Activated CD8-positive, alpha-beta memory T cell treated with anti-CD3 and anti-CD28 coated beads for 24 hours (primary cell): ENCODE measurements at places on chromosomes 5 and 9.

DNA sequence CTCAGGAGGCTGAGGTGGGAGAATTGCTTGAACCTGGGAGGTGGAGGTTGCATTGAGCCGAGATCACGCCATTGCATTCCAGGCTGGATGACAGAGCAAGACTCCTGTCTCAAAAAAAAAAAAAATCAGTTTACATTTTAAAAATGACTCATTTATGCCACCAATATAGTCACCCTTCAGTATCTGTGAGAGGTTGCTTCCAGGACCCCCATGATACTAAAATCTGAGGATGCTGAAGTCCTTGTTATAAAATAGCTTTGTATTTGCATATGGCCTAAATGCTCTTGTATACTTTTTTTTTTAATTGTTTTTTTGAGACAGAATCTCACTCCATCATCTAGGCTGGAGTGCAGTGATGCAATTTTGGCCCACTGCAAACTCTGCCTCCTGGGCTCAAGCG is 5.8 kb downstream of the OCLN start:
- no peak for DNase-seq

- DNase-seq = no peak
Measured at GRCh38 chr5:74184649-74185048, 455.9 kb downstream of the ENC1 start.

DNA sequence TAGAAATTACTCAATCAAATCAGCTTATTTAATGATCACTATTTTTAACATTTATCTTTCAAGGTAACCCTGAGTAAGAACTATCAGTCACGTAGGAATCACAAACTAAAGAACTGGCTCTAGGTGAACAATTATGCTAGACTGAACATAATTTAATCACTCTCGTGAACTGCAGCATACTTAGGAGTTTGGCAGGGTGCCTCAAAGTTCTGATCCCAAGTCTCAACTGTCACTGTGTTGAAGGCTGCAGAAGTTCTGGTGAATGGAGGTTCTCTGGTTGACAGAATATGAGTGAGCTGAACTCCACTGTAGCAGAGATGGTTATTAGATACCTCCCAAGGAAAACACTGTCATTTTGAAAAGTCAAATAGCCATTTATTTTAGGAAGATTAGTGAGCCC is 89.1 kb downstream of the KLHL3 start:
- no peak for DNase-seq

DNA sequence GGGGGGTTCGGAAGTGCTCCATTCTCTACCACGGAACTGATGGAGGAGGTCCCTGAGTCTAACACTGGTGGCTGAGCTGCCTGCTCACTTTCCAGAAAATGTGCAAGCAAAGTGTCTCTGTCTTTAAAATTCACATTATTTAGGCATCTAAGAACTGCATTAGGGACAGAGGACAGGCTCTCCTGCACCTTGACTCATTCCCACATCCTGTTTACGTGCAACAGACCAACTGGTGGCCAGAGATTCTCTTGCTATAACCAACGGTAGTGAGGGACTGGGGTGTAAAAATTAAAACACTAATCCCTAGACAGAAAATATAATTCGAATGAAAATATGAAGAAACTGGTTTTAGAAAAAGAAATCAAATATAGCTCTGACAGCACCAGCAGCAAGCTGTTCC is 320.9 kb downstream of the IRX2 start:
- no peak for DNase-seq

DNA sequence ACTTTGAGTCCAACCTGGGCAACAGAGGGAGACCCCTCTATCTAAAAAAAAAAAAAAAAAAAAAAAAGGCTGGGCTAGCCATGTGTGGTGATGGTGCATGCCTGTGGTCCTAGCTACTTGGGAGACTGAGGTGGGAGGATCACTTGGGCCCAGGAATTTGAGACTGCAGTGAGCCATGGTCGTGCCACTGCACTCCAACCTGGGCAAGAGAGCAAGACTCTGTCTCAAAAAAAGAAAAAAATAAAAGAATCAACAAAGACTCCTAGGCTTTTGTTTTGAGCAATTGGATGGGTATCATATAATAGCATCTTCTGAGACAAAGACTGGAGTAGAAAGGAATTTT is 481.7 kb upstream of the PAPPA start:
- DNase-seq = no peak

- DNase-seq = peak; percentile 38
Measured at GRCh38 chr9:90861826-90862740, 60.5 kb downstream of the SYK start.

DNA sequence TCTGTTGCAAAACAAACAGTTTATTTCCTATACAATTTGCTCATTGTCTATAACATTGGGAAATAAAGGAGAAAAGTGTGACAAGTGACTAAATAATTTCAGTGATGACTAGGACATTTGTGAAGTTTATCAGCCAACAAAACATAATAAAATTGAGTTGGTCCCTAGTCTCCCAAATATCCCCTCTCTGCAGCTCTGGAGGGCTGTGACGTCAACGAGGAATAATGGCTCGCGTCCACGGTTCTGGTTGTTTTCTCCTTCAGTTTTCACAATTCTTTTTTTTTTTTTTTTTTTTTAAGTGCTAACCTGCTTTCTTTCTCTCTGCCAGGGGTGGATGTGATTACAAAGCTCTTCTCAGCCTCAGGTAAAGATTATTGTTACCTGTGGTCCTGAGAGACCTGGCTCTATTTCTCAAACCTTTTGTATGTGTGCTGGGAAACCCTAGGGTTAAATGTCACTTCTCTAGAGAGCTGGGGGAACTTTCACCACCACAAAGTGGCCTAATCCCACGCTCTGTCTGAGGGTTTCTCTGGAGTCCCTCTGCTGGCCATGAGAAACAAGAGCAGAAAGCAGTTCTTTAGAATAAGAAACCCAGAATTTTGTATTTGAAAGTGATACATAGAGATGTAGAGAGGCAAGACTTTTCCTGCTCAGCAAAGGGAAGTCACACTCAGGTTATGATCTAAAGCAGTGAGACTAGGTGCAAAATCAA is 36.2 kb upstream of the ANKRD55 start:
- no peak for DNase-seq

- DNase-seq = no peak
Measured at GRCh38 chr5:84397385-84397784, 12.7 kb upstream of the EDIL3 start.

- DNase-seq = no peak
Measured at GRCh38 chr9:102631559-102631958, 363.6 kb upstream of the CYLC2 start.

- DNase-seq = no peak
Measured at GRCh38 chr5:91214571-91214970, 168.5 kb downstream of the ARRDC3 start.

DNA sequence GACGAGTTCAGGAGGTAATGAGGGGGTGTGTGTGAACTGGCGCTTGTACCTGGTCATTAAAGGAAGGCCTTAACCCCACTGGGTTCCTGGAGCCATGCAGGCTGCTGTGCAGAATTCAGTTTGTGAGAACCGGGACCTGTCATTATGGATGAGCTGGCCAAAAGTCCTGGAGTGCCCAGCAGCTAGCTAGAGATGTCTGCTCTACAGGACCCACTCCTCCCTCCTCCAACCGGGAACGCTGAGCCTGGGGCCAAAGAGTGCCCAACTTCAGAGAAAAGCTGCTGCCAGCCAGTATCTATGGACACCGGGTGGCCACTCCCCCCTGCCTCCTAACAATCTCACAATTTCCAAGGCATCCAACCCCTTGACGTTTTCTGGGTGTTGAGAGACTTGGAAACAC is 1.2 kb downstream of the ENTREP1 start:
- DNase-seq = no peak

DNA sequence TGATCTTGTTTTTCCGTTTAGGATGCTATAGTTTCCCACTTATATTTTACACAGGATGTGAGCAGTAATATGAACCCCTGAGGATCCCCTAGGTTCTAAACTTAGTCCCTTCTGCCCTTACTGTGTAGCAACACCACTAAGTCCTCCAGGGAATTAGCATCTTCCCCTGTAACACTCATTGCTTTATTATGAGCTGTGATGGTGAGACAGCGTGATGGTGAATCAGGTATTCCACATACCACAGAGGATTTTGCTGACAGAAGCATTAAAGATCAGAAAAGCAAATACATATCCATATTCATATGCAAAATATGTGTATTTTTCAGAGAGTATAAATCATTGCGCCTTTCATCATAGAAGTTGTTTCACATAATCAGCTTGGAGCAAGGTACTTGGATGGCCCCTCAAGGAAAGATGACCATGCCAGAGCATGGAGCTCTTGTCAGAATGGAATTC is 317.0 kb downstream of the ICE1 start:
- DNase-seq = no peak

DNA sequence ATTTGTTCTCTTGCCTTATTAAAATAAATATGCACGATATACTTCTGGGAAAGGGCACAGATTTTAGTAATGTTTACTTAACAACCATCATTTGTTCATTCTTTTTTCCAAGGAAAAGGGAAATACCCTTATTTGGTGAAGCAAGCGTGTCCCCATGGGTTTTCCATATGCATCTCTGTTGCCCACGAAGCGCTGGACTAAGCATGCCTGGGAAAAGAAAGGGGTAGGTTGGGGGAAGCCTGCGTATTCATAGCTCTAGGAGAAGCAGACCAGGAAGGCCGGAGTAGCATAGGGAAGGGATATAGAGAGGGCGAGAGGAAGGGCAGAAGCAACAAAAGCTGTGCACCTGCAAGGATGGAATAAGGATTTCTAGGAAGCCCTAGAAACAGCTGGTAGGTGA is 61.8 kb upstream of the ACO1 start:
- no peak for DNase-seq

GRCh38 chr5:119322948-119323537 is 32.8 kb upstream of the TNFAIP8 start:
- DNase-seq = no peak

- DNase-seq = no peak
Measured at GRCh38 chr5:1181451-1182359, 19.7 kb upstream of the SLC6A19 start.

DNA sequence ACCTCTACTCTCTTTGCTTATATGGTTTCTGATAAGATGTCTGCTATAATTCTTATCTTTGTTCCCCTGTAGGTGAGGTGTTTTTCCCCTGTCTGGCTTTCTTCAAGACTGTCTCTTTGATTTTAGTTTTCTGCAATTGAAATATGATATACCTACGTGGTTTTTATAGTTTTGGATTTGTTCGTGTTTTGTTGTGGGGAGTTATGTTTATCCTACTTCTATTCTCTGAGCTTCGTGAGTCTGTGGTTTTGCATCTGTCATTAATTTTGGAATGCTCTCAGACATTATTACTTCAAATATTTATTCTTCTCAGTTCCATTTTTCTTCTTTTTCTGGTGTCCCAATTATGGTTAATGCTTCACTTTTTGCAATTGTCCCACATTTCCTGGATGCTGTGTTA is 521.3 kb downstream of the KCTD16 start:
- no peak for DNase-seq

- DNase-seq = no peak
Measured at GRCh38 chr5:87022415-87022814, 245.3 kb upstream of the RASA1 start.

- DNase-seq = no peak
Measured at GRCh38 chr9:99162759-99163364, 57.9 kb downstream of the TGFBR1 start.

DNA sequence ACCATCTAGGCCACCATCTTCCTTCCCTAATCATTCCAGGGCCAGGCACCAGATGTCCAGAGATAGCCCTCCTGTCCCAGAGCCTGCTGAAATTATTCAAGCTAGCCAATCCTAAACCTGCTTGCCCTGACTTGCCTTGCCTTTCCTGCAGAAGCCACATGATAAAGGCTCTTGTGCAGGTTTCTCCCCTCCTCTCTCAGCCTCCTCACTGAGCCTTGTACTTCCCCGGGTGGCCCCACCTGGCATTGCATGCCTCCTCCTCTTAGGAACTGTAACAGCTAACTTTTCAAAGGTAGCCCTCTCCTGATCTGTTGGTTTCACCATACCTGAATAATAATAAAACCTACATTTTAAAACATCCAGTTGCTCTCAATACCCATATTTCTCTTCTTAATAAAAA is 42.6 kb downstream of the DIRAS2 start:
- no peak for DNase-seq

- no peak for DNase-seq
Measured at GRCh38 chr9:114472765-114473446, 32.4 kb downstream of the WHRN start.

- no peak for DNase-seq
Measured at GRCh38 chr5:170480260-170480659, 23.6 kb upstream of the KCNIP1 start.

- no peak for DNase-seq
Measured at GRCh38 chr9:8096091-8096490, 296.5 kb upstream of the DMAC1 start.

- DNase-seq = no peak
Measured at GRCh38 chr5:14148890-14149671, 5.9 kb downstream of the TRIO start.

GRCh38 chr9:16143947-16144890 is 591.4 kb downstream of the CCDC171 start:
- DNase-seq = no peak

DNA sequence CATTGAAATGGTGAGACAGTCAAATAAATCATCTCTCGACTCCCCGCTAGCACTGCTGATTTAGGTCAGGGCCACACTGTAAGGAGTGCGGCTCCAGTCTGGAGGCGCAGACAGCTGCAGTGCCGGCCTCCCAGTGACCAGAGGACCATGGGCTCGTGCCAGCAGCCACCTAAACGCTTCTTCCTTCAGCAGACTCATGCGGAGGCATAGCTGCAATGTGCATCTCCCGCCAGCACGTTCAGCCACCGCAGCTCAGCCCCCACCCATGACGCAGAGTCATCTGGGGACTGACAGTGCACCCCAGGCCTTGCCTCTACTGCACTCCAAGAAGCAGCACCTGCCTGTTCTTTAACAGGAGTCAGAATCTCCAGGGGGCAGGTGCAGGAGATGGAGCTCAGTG is 13.6 kb upstream of the MAPK9 start:
- no peak for DNase-seq

DNA sequence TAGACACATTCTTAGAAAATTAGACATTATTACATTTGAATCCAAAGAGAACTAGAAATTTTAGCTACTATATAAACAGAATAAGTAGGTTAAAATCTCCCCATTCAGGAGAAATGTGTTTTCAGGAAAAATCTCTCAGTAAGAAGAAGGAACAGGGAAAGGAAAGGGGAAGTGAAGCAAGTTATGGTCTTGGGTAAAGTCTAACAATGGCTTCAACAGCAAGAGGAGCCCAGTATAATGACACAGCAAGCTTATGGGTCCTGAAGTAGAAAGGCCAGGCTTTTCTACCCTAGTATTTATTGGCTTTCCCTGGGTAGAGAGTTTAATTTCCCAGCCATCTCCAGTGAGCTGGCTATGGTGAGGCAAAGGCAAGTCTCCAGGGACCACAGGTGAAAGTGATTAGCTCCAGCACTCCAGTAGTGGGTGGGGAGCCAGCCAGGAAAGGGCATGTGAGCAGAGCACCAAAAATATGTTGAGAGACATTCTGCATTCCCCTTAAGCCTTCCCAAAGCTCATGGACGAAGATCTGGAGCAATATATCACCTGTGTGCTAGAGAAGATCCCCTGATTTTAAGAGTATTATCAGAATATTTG is 981.7 kb downstream of the NR2F1-AS1 start:
- no peak for DNase-seq

GRCh38 chr9:100715100-100715380 is 137.2 kb downstream of the CAVIN4 start:
- DNase-seq = no peak

GRCh38 chr9:83111169-83111568 is 48.2 kb upstream of the RASEF start:
- no peak for DNase-seq
